Stimulated activated CD8-positive, alpha-beta memory T cell treated with anti-CD3 and anti-CD28 coated beads, Interleukin-2, amount 100 ng/mL, for 48 hours (primary cell): ENCODE measurements at places on chromosomes 7 and 10.

DNA sequence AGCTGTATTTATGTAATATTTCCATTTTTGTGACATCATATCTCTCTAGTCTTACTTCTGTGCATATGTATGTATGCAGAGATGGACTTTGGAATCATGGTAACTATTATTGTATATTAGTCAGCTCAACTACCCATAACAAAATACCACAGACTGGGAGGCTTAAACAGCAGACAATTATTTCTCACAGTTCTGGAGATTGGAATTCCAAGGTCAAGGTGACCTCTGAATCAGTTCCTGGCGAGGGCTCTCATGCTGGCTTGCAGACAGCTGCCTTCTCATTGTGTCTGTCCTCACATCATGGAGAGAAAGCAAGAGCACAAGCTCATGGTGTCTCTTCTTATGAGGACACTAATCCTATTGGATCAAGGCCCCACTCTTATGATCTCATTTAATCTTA is 79.1 kb downstream of the RAMP3 start:
- no peak for DNase-seq

GRCh38 chr10:101939729-101940128 is 96.1 kb upstream of the KCNIP2 start:
- DNase-seq = no peak

DNA sequence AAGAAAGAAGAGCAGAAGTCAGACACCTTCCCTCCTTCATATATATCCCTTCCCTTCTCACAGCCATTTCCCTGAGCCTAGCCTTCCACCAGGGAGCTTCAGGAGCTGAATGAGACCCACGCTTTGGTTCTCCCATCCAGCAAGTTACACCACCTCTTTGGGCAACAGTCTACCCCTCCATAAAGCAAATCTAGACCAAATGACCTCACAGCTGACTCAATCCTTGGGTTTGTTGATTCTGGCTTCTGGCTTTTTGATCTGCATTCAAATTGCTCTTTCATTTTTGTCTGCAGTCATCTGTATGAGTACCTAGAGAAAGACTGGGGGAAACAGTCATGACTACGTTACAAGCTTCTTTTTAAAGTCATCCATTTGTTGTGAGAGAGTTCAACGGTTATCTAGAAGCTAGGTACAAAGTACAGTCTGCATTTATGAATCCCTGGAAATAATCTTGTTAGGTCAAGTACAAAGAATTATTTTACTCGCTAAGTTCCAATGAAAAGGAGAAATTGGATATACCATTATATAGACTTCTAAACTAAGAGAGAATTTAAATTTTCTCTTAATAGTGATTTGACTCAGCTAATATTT is 86.3 kb downstream of the RAB11FIP2 start:
- no peak for DNase-seq

- DNase-seq = no peak
Measured at GRCh38 chr7:121519548-121520521, 123.7 kb upstream of the FAM3C start.

GRCh38 chr7:29102558-29103151 is 43.7 kb downstream of the CPVL start:
- DNase-seq = peak; percentile 3

- DNase-seq = no peak
Measured at GRCh38 chr7:16999541-17000267, 117.9 kb upstream of the AGR3 start.

DNA sequence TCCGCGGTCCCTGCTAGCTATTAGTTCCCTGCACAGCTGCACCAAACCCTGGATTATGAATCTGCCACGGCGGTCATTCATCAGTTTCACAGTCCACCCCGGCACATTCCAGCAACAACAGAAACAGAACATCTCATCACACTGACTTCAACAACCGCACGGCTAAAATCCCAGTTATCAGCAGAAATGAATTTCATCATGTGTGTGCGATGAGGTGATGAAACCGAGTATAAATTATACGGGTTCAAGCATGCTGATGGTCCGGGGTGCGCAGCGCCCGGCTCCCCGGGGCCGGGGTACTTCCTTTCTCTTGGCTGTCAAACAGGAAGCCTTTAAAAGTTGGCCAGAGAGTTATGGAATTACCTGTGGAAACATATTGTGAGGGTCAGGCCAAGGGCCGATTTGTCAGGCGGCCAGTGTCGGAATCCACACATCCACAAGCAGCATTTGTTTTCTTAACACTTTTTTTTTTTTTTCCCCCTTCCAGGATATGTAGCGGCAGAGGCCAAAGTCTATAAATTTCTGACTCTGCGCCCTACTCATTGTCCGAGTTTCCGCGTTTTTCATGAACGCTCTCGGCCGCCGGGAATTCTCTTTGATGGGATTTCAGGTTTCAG is 420.9 kb upstream of the MGMT start:
- no peak for DNase-seq

DNA sequence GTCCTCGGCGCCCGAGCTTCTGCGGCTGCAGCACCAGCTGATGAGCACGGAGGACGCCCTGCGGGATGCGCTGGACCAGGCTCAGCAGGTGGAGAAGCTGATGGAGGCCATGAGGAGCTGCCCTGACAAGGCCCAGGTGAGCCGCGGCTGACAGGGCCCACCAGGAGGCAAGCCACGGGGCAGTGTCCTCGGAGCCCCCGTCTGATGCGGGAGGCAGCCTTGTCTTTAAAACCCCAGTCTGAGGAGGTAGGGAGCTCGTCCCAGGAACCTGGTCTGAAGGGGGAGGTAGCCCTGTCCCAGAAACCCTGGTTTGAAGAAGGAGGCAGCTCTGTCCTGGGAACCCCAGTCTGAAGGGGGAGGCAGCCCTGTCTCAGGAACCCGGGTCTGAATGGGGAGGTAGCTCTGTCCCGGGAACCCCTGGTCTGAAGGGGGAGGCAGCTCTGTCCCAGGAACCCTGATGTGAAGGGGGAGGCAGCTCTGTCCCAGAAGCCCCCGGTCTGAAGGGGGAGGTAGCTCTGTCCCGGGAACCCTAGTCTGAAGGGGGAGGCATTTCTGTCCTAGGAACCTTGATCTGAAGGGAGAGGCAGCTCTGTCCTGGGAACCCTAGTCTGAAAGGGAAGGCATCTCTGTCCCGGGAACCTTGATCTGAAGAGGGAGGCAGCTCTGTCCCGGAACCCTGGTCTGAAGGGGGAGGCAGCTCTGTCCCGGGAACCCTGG is 53.1 kb upstream of the GTF2IRD1 start:
- DNase-seq = no peak

DNA sequence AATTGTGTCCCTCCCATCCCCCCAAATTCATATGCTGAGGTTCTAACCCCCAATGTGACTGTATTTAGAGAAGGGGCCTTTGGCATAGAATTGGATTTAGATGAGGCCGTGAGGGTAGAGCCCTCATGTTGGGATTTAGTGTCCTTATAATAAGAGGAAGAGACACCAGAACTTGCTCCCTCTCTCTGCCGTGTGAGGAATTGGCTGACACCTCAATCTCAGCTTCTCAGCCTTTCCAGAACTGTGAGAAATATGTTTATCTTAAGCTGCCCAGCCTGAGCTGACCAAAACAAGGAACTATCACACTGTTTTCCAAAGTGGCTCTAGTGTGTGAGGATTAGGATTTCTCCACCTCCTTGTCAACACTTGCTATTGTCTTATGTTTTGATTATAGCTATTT is 400.0 kb upstream of the FZD8 start:
- no peak for DNase-seq

- no peak for DNase-seq
Measured at GRCh38 chr10:128572696-128573095, 446.5 kb upstream of the MKI67 start.
